NCI-H1417 treated with DMSO at 0.1 percent for 48 hours (cell line): ENCODE measurements at places on chromosomes 6 and 20.
A peak's percentile ranks its signal among the peaks of the same experiment; 100 is the strongest.

DNA sequence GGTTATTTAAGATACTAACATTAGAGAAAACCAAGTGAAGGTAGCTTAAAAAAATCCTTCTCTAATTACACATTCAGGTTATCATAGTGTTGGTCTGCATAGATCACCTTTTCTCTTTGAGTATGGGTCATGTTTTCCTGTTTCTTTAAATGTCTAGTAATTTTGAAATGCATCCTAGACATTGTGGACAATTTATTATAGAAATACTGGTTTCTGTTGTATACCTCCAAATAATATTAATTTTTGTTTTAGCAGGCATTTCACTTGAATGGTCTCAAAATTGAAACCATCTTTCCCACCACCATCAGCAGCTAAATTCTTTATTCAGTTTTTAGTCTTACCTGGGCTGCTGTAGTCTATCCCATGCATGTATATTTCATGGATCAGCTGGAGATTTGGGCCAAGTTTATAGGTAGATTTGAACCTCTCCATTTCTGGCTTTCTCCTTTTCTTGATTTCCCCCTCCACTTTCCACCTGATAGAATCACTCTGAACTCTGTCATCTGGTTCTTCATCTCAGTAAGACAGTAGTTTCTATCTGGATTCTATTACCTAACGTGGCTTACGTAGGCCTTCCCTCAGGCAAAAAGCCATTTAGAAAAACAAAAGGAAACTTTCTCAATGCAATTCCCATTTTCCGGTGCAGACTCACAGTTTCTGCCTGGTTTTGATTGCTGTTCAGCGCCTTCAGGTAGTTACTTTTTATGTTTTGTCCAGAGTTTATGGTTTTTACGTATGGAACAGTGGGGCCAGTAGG, 52.3 kb downstream of the ZFAND3 start:
- no peak for DNase-seq

- no peak for DNase-seq
These were observed 17.4 kb upstream of the NPEPL1 start for GRCh38 chr20:58675146-58675584.

DNA sequence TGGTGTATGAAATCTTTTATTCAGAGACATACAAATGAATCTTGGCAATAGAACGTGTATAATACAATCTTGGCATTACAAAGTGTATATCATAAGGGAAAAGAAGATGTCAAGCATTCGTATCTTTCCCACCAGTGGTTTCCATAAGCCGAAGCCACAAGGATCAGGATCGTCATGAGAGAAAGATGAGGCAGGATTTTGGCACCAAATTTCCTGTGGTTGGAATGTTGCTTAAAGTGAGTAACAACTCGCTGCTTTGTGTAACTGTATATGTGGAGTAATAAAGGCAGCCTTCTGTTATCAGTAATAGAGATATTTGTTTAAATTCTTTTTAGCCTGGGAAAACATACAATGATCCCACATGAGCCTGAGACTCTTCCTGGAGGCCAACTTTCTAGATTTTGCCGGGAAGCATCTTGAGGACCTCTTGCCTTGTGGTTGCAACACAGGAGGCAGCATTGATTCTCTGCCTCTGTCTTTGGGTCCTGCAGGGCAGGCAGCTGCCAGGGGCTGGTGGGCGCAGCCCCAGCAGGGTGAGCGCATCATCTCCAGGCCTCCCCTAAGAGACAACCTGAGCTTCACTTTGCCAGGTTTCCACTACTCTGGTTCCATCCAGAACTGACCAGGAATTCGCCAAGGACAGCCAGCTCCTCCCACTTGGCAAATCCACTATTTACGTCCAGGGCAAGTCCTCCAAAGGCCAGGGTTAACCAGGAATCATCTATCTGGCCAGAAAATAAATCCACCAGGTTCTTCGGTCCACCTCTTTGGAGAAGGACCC, 230.9 kb upstream of the SULF2 start:
- DNase-seq = no peak

- DNase-seq = no peak
These were observed 12.9 kb downstream of the SALL4 start for GRCh38 chr20:51789434-51789833.

- no peak for DNase-seq
These were observed at the start of gene SLC22A3 for GRCh38 chr6:160348223-160349019. Gene SLC22A3, plus strand, starts transcription at chr6:160348378. Its CDS starts 42 bp downstream, at chr6:160348420.

DNA sequence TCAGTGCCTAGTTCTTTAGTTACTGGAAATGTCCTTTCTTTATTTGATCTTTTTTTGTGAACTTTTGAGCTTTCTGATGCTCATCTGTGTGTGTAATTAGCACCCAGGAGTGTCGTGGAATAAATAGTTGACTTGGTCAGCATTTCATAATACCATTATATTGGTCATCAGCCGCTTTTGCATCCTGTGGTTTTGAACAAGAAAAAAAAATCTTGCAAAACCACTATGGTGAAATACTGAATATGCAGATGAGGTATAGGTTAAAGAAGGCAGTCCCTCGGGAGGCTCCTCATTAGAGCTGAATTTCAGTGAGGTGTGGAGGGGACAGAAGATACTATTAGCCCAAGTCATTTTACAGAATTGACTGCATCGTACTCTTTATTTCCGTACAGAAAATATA, 90.1 kb downstream of the FOXO3 start:
- no peak for DNase-seq

DNA sequence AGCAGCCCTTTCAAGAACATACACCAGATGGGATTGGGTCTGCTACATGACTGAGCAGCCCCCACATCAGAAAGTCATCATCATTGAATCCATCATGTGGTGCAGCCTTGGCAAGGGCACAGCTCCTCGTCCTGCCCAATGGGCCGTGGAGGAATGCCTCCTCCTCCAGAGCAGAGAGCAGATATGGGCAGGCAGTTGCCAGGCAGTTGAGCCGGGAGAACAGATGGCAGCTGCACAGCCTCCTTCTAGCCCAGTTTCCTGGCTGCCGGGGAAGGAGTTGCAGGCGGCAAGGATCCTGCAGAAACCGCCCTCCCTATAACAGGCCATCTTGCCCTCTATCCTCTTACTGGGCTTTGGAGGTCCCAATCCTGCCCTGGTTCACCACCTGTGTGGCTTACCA, 11.9 kb upstream of the ZFAND3 start:
- no peak for DNase-seq

DNA sequence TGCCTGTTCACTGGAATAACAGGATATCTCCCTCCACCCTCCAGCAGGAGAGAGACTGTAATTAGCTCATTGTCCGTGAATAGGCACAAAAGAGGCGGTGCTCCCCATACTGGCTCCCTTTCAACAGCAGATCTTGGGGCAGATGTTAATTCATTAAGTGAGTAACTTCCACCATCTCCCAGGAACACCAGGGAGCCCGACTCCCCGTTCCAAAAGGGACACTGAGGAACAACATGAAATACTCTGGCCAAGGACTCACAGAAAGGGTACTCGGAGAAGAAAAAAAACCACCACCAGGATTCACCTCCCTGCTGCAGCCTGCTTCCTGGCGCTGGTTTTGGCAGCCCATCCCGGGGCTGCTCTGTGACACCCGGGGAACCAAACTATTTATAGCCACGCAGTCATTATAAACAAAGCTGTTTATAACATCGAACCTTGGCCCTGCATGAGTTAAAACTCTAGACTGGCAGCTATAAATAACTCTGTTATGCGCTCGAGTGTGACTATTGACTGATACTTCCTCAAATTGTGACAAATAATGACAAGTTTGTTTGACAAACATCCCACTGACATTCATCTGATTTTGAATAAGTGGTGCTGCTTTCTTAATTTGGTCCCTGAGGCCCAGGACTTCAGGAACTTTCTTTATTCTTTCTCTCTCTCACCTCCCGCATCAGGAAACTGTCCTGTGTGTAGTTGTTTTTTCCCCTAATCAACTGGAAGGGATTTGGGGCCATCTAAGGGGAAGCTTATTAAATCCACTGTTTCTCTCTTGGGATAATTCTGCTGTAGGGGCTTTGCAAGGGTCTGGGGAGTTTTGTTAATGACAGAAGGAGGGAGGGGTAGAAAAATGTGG, 521.6 kb downstream of the CD83 start:
- peak; percentile 27 for DNase-seq

- no peak for DNase-seq
These were observed 143.4 kb upstream of the EXOC2 start for GRCh38 chr6:836276-836853.

GRCh38 chr6:90168693-90169131, 127.9 kb downstream of the BACH2 start:
- DNase-seq = no peak

GRCh38 chr20:35821807-35822242, 50.0 kb downstream of the PHF20 start:
- no peak for DNase-seq

DNA sequence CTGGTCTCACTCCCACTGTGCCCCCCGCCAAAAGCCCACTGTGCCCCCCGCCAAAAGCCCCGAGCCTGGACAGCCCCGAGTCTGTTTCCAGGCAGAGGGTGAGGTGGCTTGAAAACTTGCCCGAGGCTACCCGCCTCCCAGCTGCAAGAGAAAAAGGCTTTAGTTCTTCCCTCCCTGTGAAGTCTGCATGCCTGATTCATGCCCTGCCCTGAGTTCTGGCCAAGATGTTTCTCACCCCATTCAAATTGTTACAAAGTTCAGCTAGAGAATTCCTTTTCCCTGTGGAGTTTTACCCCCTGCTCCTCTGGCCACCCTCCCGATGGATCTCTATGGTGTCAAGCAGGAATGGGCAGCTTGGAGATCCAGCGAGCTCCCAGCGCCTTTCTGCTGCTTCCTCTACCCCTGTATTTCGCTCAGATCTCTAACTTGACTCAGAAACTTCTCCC, 298.8 kb upstream of the MAP3K7 start:
- no peak for DNase-seq

GRCh38 chr20:1448081-1448620, 18.5 kb downstream of the NSFL1C start:
- DNase-seq = no peak

GRCh38 chr6:14118446-14118845, 874 bp downstream of the CD83 start:
- DNase-seq = no peak

GRCh38 chr6:104597541-104598050, 262.1 kb downstream of the HACE1 start:
- DNase-seq = no peak

DNA sequence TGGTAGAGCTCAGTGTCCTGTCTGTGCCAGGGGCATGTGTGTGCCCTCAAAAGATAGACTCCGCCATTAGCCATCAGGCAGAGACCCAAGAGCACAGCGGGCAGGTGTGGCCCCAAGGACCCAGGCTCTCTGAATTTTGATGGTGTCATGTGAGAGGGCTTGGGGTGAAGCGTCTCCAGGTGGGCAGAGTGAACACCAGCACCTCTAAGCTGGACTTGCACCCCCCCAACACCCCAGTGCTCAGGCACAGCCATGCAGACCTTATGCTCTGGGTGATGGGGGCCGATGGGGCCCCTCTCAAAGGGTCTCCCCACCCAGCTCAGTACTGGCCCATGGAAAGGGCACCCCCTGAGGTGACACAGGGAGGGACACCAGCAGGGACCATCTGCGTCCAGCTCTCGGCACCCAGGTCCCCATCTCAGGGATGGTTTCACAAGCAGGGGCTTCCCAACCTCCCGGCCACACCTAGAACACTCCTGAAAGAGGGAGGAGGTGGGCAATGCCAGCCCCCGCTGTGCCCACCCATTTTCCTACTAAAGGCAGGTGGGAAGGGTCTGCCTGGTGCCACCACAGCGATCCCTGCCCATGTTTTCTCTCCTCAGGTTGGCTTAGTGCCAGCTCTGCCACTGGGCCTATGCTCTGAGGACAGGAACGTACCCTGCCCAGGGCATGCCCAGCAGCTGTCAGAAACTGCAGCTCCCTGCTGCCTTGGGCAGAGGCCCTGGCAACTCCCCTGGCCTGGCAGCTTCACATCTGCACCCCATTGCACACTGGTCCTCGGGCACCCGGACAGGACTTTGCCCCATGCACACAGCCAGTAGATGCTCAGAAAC, 3.5 kb downstream of the CST7 start:
- no peak for DNase-seq
